Psoas muscle (tissue), 8 donors: ENCODE measurements at places on chromosomes 7 and 10. TPM values are rescaled to one million over a fixed set of nuclear protein-coding genes. Genes with fewer than 3 reads are reported as not detected.
A peak's percentile ranks its signal among the peaks of the same experiment; 100 is the strongest.

Gene FKBP6
- not detected for total RNA-seq

GRCh38 chr10:129501652-129502436 is 34.8 kb downstream of the MGMT start:
- DNase-seq: no peak
- no peak overlapping the region for H3K4me3 ChIP-seq
- no peak overlapping the region for H3K27ac ChIP-seq
- H3K36me3 ChIP-seq: no peaks in the 10 kb centered on the region

DNA sequence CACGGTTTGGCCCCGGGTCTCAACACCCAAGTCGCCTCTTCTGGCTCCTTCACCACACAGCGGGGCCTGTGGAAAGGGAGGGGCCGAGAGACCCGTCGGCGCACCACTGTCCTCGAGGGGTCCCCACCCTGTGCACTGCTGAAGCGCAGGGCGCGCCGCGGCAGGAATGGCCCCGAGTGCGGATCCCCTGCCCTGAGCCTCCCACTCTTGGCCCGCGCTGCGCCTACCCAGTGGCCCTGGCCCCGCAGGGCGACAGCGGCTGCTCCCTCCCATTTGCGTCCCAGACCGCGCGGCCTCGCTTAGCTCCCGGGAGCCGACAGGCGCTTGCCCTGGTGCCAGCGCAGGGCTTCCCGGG is 2.1 kb upstream of the SFMBT2 start:
- no peaks in the 10 kb centered on the region for H3K36me3 ChIP-seq
- peak overlapping the region; percentile 77 for H3K4me3 ChIP-seq
- peak; percentile 17 for DNase-seq
- H3K27ac ChIP-seq: no peak overlapping the region
- H3K27me3 ChIP-seq: no peaks in the 10 kb centered on the region

- DNase-seq: no peak
- peaks cover 4% of the 10 kb centered on the region for H3K27me3 ChIP-seq
- no peaks in the 10 kb centered on the region for H3K36me3 ChIP-seq
- no peak overlapping the region for H3K27ac ChIP-seq
These were observed 54.1 kb upstream of the NPTX2 start for GRCh38 chr7:98562871-98563495.

Gene PWWP2B
- total RNA-seq: 14.5 TPM

Gene SLC39A12
- not detected for total RNA-seq

DNA sequence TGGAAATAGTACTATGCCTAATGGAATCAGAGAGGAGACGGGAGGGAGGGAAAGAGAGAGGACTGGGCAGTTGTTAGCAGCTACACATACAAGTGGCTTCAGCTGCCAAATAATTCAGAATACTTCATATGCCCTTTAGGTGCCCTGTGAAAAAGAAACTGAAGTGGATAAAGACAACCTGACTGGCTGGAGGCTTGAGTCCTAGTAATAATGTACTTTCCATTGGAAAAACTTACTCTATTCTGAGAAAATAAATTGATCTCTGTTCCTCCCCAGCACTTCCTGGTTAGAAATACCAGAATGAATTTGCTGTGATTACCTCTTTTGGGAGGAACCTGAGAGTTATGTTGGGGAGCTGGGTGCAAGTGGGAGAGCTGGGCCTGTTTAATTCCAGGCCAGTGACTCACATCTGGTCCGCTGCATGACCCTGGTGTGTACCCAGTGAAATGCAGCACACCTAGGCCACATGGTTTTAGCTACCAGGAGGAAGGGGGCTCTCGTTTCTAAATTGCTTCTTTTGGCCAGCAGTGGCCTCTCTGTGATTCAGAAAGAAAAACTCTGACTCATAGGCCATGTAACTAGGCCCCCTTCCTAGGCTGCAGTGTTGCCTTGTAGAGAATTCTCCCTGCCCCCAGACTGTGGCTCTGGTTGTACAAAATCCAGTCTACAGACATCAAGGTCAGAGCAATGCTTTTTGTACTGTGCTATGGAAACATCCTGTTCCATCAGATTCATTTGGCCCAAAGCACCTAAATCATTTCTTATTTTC is 6.5 kb downstream of the AGFG2 start:
- H3K27ac ChIP-seq: peak overlapping the region; percentile 71
- H3K4me1 ChIP-seq: peaks cover 26% of the 10 kb centered on the region
- no peak overlapping the region for H3K4me3 ChIP-seq
- DNase-seq: no peak
- no peaks in the 10 kb centered on the region for H3K27me3 ChIP-seq
- H3K36me3 ChIP-seq: peaks cover 8% of the 10 kb centered on the region

DNA sequence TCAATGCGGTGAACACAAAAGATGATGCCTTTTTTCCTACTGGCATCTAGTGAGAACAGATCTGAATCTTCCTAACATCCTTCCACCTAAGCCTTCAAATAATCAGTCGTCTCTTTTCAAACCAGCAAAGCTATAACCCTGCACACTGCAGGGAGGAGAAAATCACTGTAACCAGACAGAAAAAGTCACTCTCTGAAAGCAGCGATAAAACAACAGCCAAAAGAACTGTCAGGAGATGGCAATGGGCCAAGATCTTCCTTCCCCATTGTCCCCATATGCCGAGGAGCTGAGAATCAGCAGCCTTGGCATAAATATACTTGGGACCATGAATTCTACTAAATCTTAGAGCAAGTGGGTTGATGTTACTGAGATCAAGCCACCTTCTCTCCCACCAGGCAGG is 13.1 kb downstream of the FZD9 start:
- no peak overlapping the region for H3K27ac ChIP-seq
- H3K4me3 ChIP-seq: no peak overlapping the region
- no peaks in the 10 kb centered on the region for H3K27me3 ChIP-seq
- H3K36me3 ChIP-seq: peaks cover 21% of the 10 kb centered on the region
- DNase-seq: no peak

Gene DUS4L
- 4.7 TPM for total RNA-seq

- no peak overlapping the region for H3K27ac ChIP-seq
- no peaks in the 10 kb centered on the region for H3K36me3 ChIP-seq
- no peaks in the 10 kb centered on the region for H3K4me1 ChIP-seq
- H3K27me3 ChIP-seq: peaks cover 44% of the 10 kb centered on the region
- H3K4me3 ChIP-seq: peak overlapping the region; percentile 11
These were observed 4.7 kb downstream of the NFE2L3 start for GRCh38 chr7:26156451-26157420.

GRCh38 chr10:13340626-13341376 is 7.3 kb downstream of the SEPHS1 start:
- H3K4me3 ChIP-seq: peak overlapping the region; percentile 41
- H3K36me3 ChIP-seq: peaks cover 4% of the 10 kb centered on the region
- peaks cover 30% of the 10 kb centered on the region for H3K4me1 ChIP-seq
- H3K27me3 ChIP-seq: no peaks in the 10 kb centered on the region
- no peak for DNase-seq
- H3K27ac ChIP-seq: peak overlapping the region; percentile 62

Gene NUTM2E
- 0.30 TPM for total RNA-seq

DNA sequence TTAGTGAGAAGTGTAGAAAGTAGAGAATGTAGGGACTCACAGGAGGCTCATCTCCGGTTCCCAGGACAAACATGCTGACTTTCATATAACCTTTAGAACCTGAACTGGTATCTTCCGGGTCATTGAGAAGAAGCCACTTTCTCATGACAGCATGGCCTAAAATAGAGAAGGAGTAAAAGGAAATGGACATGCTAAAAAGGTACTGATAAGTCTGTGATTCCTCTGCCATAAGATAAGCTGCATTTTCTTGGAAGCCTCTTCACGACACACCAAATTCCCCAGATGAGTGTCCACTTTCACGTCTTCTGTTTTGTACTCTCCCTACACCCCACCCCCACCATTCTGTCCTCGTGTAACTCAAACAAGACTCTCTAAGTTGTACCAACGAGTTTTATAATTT is 79.9 kb downstream of the MYOF start:
- DNase-seq: no peak
- H3K27ac ChIP-seq: no peak overlapping the region
- no peaks in the 10 kb centered on the region for H3K27me3 ChIP-seq
- H3K4me1 ChIP-seq: no peaks in the 10 kb centered on the region
- H3K36me3 ChIP-seq: peaks cover 6% of the 10 kb centered on the region

Gene ASZ1
- not detected for total RNA-seq

Gene GPR26
- total RNA-seq: not detected

- H3K4me3 ChIP-seq: no peak overlapping the region
- DNase-seq: peak; percentile 42
- no peaks in the 10 kb centered on the region for H3K27me3 ChIP-seq
- H3K36me3 ChIP-seq: no peaks in the 10 kb centered on the region
- no peak overlapping the region for H3K27ac ChIP-seq
These were observed 10.9 kb downstream of the MARVELD1 start for GRCh38 chr10:97724341-97724941.

DNA sequence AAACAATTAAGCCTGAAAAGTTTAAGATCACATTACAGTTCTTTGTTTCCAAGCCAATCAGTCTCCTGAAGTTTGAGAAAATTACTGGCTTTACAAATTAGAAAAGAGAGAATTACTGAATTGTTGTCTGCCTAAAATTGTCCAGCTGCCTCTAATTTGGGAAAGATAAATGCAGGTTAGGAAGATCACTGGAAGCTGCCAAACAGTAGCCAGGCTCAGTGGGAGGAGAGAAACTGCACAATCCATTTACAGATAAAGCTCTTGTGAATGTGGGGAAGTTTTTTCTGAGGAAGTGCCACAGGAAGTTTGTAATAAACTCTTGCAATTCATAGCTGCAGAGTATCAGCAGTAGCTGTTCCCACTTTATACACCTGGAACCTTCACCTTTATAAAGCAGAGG is 100.7 kb downstream of the IQUB start:
- no peak overlapping the region for H3K27ac ChIP-seq
- H3K36me3 ChIP-seq: no peaks in the 10 kb centered on the region

DNA sequence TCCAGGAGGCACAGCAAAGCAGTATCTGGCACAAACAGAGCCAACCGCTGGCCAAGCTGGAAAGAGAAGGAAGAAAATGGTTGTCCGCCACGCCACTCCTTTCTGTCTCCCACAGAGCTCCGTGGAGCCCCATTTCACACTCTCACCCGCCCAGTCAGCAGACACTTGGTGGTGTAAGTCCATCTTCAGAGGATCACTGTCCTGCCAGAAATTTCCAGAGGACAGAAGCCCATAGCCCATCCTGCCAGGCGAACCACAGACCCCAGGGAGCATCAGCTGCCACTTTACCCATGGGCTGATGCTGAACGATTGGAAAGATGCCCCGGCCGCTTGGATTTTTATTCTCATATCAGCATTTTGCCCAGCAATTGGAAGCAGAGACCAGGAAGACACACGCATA is 144.7 kb upstream of the LYZL2 start:
- no peak for DNase-seq
- H3K27ac ChIP-seq: no peak overlapping the region
- no peak overlapping the region for H3K4me3 ChIP-seq
- H3K36me3 ChIP-seq: no peaks in the 10 kb centered on the region
- no peaks in the 10 kb centered on the region for H3K4me1 ChIP-seq

DNA sequence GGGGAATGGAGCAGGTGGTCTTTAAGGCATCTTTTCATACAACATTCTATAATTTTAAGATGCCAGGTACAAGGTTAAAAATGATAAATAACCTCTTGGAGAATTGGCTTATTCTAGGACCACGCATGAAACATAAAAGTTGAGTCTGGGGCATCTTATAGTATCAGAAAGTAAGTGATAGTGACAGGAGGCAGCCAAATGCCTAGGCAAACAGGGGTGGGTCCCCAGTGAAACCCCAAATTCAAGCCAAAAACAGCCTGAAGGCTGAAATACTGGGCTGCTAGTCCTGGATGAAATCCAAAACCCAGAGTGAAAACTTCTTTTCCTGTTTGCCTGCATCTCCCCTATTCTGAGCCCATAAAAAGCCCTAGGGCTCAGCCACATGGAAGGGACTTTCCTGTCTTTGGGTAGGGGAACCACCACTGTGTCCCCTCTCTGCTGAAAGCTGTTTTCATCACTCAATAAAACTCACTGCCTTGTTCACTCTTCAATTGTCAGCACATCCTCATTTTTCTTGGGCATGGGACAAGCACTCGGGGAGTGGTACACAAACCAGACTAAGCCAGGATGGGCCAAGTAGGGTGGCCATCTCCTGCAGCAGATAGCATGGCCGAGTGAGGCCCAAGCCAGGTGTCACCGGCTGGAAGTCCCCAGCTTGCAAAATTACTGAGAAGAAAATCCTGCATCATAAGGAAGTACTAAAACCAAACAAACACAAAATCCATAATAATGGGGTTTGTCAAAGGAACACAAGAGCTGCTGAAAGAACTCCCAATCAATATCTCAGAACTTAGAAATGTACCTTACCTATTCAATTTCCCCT is 241.6 kb upstream of the GALNT17 start:
- H3K4me1 ChIP-seq: no peaks in the 10 kb centered on the region
- H3K4me3 ChIP-seq: no peak overlapping the region
- no peaks in the 10 kb centered on the region for H3K27me3 ChIP-seq
- H3K36me3 ChIP-seq: no peaks in the 10 kb centered on the region
- DNase-seq: no peak

Gene NAT16
- not detected for total RNA-seq

DNA sequence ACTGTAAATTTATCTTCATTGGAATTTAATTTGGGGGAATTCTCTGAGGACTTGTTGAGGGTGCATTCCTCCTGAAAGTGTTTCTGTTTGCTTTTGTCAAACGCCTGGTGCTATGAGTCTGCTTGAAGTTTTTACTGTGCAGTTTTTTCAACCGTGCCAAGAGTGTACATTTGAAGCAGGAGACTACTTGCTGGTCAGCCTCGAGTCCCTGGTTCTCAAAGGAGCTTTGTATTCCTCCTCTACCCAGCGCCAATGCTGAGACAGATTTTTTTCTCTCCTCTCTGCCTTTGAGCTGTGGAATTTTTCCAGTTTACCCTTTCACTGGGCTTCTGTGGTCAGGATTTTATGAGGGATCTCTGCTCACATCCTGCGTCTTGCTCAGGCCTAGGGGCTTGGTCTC is 62.1 kb downstream of the NPY start:
- H3K4me1 ChIP-seq: no peaks in the 10 kb centered on the region
- H3K27ac ChIP-seq: no peak overlapping the region
- H3K4me3 ChIP-seq: no peak overlapping the region
- H3K36me3 ChIP-seq: no peaks in the 10 kb centered on the region
- H3K27me3 ChIP-seq: no peaks in the 10 kb centered on the region

Gene TUBGCP2
- 35.6 TPM for total RNA-seq

- DNase-seq: no peak
- no peaks in the 10 kb centered on the region for H3K4me1 ChIP-seq
- peaks cover 100% of the 10 kb centered on the region for H3K36me3 ChIP-seq
These were observed 7.6 kb downstream of the NDST2 start for GRCh38 chr10:73803680-73804286.

Gene EEPD1
- 13.3 TPM for total RNA-seq

Gene BHLHA15
- total RNA-seq: not detected

- no peaks in the 10 kb centered on the region for H3K27me3 ChIP-seq
- DNase-seq: no peak
- peaks cover 10% of the 10 kb centered on the region for H3K4me1 ChIP-seq
- no peak overlapping the region for H3K4me3 ChIP-seq
- H3K36me3 ChIP-seq: no peaks in the 10 kb centered on the region
These were observed 138.4 kb downstream of the ST7 start for GRCh38 chr7:117091721-117092120.

Gene STEAP2
- 1.4 TPM for total RNA-seq

DNA sequence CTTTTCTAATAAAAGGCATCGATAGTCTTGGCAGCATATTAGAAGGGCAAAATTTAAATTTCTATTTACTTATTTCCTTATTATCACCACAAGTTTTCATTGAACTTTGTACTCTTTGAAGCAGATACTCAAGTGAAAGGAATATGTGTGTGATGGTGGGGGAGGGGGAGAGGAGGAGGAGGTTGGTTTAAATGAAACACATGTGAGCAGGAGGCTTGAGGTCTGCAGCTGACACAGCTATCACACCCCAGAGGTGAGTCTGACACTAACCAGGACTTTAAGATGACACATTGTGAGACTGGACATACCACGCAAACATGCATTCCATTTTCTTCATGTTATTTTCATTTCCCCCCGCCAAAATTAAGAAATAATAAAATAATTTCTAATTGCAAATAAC is 63.3 kb downstream of the CTTNBP2 start:
- no peak for DNase-seq
- H3K27ac ChIP-seq: no peak overlapping the region
- no peak overlapping the region for H3K4me3 ChIP-seq
- no peaks in the 10 kb centered on the region for H3K27me3 ChIP-seq
- H3K36me3 ChIP-seq: no peaks in the 10 kb centered on the region
- H3K4me1 ChIP-seq: no peaks in the 10 kb centered on the region
